ENCODE measurements at places on chromosomes 4 and X.

DNA sequence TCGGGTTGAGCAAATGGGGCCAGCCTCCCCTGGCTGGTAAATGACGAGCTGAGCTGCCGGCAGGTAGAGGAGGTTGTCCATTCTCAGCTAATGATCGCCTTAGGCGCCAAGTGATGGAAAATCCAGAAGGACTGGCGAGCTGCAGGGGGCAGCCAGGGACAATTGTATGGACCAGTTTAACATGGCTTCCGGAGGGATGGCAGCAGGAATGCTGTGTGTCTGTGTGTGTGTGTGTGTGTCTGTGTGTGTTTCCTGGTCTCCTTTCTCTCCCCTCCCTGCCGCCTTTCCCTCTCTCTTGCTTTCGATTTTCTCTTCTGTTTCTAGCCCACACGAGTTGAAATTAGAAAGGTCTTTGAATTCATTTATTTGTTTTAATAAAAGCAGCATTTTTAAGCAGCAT is 45.2 kb upstream of the BCOR start:
- DNase-seq = no peak

DNA sequence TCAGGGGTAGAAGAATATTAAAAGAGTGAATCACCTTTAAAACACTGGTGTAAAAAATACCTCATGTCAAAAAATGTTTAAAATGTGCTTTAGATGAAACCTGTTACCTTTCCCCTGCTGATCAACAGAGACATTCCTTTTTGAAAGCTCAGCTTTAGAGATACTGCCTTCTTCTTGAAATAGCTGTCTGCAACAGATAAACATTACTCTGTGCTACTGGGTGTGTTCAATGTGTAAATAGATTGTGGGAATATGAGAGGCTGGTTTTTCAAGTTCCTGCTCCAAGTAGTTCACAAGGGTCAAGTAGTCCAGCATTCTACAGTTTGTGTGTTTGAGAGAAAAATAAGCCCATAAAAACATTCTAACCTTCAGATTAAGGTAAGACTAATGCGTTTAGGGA is at the start of gene SYTL5:
SYTL5 (plus strand) TSS at position 263 of the 400 bp plus-strand sequence. CDS start 27,337 bp downstream, outside the sequence.
- no peak for DNase-seq

DNA sequence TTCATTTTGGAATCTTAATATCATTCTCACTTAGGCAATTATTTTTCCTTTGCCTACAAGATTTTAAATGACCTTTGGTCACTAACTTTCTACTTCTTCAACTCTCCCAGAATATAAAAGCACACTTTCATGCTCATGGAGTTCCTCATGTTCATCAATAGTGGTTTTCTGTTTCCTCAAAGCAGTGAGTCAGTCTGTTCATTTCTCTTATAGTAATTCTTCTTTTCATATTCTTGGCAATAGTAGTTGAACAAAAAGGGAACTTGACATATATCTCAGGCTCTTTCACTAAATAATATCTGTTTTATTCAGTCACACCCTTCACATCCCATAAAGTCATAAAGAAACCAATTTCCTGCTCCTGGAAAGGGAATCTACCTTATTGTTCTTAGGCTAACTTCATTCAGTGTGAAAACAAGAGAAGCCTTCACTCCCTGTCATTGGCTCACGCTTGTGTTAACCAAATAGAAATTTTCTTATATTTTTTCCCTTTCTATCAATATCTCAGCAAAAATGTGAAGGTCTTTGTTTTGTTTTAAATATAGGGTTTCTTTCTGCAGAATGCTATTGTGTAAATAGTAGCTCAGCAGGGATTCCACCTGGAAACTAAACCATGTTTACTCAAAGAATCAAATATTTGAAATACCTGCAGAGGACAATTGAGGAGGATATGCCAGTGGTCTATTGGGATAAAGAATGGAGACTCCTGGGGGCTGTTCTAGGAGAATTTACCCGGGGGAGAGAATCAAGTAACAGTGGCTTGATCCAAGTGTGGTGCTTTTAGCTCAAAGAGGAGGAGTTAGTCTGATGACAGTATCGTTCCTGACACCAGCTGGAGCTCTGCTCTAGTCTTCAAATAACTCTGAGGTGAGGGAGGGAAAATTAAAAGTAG is 13.4 kb upstream of the TNIP3 start:
- DNase-seq = no peak

DNA sequence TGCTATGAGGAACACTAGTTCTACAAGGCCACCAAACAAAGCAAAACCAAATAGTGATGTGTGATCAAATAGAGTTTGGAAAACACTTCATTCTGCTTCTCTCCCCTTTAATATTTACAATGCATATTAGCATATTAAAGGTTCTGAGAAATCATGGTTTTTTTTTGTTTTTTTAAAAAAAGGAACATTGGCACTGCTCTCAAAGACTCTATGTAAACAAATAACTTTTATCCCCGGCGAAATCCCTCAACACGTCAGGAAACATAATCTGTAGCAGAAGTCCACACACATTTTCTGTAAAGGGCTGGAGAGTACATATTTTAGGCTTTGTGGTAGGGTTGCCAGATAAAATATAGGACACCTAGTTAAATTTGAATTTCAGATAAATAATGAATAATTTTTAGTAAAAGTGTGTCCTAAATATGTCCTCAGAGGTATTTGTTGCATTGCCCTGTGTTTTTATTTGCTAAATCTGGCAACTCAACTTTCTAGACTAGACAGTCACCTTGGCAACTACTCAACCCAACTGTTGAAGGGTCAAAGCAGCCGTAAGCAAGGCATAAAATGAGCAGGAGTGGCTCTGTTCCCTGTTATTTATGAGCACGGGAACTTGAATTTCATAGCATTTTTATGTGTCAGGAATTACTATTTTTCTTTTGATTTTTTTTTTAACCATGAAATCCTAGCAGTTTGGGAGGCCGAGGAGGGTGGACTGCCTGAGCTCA is 8.6 kb downstream of the SPATA4 start:
- no peak for DNase-seq

DNA sequence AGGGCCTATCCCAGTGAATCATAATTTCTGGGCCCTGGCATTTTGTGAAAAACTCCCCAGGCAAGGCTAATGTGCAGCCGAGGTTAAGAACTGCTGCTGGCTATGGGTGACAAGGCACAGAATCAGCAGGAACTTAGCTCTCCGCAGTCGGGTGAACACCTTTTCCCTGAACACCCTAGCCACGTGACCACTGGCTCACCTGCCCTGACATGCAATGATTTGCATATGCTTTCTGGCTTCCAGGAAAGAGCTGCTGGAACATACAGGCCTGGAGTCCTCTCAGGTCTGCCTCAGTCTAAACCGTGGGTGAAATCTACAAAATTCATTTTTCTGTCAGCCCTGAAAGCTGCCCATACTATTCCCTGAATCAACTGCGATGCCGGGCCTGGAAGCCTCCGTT is 56.6 kb downstream of the ZNF827 start:
- DNase-seq = peak; percentile 50

GRCh38 chrX:131047180-131047579 is 11.0 kb upstream of the ARHGAP36 start:
- no peak for DNase-seq

Data from cerebellar nuclear complex (tissue), 1 donor.